ENCODE measurements at places on chromosomes 3 and 15. TPM values are rescaled to one million over a fixed set of nuclear protein-coding genes. Genes with fewer than 3 reads are reported as not detected.

DNA sequence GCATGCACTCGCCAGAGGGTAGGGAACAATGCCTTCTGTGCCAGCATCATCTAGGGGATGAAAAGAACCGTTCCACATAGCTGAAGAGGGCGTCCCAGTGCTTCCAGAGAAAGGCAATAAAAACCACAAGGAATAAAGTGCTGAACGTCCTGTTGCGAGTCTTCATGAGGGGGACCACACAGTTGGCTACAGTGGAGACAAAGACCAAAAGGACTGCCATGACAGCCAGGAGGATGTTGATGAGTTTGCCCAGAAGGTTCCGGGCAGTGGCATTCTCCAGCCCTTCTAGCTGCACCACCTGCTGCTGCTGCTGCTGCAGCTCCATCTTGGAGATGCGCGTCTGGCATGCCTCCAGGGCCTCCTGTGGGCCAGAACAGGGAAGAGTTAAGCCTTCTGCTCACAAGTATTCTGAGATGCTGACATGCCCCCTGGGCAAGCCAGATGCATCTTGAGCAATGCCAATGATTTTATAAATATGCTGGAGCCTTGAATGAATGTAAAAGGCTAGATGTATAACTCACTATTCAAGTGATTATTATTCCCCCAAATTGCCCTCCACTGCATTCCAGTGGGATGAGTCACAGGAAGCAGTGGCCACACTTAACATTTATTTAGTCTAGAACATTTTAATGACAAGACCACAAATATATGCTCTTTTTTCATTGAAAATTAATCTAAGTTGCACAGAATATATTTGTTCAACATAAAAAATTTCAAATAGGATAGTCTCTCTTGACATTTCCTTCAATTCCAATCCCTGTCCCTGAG, 45.1 kb upstream of the PLXND1 start:
- peak; percentile 63 for DNase-seq

GRCh38 chr3:156492801-156493261, 62.1 kb downstream of the SSR3 start:
- no peak for DNase-seq

- DNase-seq, result no peak
Measured at GRCh38 chr15:33636958-33637357, 326.2 kb downstream of the RYR3 start.

- DNase-seq, result no peak
Measured at GRCh38 chr3:169348276-169348675, 315.2 kb downstream of the MECOM start.

DNA sequence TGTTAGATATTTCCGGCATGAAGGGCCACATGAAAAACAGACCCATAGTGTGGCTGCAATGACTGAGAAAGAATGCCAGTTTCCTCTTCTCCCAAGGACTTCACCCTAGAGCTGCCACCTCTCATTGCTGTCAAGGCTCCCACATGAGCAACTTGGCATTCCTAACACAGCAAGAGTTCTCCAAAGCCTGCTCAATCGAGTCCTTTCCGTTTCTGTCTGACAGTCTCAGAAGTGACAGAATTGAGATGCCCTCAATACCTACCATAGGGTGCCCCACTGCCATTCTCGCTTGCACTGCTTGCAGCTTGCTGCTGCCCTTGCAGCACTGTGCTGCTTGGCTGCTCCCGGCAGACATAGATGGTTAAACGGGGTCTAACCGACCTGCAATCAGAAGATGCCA, 44.3 kb downstream of the UBP1 start:
- no peak for DNase-seq

- DNase-seq, result no peak
Measured at GRCh38 chr3:121698476-121698875, 37.8 kb upstream of the HCLS1 start.

GRCh38 chr3:23457697-23458096, 254.6 kb downstream of the UBE2E2 start:
- DNase-seq, result no peak

GRCh38 chr3:161600173-161600572, 103.6 kb downstream of the OTOL1 start:
- no peak for DNase-seq

DNA sequence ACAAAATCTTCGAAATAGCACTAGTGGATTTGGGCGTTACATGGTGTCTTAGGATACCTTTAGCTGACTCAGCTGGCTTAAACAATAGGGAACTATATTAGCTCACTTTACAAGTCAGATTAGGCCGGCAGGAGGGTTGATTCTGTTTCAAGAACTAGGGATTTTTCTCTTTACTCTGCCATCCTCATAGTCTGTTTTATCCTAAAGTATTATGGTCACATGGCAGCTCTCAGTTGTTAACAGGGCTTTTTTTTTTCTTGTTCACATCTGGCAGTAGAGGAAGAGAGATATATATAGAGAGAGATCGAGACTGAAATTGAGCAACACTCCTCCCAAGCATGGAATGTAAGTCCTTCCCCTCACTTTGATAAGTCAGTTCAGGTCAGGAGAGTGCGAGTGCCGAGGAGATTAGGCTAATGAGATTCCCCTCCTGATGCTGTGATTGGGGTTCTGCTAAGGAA, 32.9 kb downstream of the CHP1 start:
- DNase-seq, result no peak

GRCh38 chr3:45507820-45508317, 86.7 kb upstream of the LIMD1 start:
- peak; percentile 68 for DNase-seq

CPNE9 gene
- total RNA-seq, result under 0.01 TPM

AADACL2 gene
- total RNA-seq, result not detected

GJD2 gene
- total RNA-seq, result not detected

PRRT3 gene
- total RNA-seq, result 0.60 TPM
